ENCODE measurements at places on chromosomes 2 and 18.
A peak's percentile ranks its signal among the peaks of the same experiment; 100 is the strongest.

GRCh38 chr18:21672521-21673267 is 31.9 kb downstream of the ABHD3 start:
- DNase-seq = no peak

GRCh38 chr18:63339920-63340484 is 20.4 kb upstream of the BCL2 start:
- peak; percentile 18 for DNase-seq

GRCh38 chr2:133953524-133953923 is 300.3 kb upstream of the MGAT5 start:
- DNase-seq = no peak

GRCh38 chr18:49230326-49230725 is 230.1 kb downstream of the DYM start:
- no peak for DNase-seq

DNA sequence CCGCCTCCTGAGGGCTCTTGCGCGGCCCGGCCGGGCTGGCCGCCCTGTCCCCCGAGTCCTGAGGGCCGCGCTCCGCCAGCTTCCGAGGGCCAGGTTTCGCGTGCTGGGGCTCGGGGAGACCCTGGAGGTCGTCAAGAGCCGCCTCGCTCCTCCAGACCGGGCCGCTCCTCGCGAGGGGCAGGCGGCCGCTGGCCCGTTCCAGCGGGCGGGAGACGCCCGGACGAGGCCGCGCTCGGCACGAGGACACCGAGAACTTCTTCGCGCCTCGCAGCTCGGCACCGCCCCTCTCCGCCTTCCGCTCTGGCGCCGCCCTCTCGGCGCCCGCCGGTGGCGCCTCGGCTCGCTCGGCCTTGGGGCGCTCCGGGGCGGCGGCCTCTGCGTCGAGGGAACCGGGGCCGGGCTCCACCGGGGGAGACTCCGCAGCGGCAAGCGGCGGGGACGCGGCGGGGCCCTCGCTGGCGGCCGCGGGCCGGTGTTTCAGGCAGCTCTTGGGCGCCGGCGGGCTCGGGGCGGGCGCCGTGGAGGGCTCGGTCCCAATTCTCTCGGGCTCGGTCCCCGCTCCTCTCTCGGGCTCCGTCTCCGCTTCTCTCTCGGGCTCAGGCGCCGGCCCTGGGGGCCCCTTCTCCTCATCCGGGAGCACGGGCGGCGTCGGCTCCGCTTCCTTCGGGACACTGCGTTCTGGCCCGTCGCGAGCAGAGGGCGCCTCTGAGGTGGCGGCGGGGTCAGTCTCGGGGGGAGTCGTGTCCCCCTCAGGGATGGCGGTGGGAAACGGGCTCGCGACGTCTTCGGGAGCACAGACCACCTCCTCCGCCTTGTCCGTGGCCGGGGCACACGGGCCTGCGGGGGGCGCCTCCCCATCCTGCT is 91.6 kb upstream of the MGAT4A start:
- DNase-seq = no peak

GRCh38 chr2:16055848-16056580 is 115.7 kb downstream of the MYCN start:
- no peak for DNase-seq

- DNase-seq = no peak
Measured at GRCh38 chr2:203407496-203407895, 79.3 kb downstream of the ABI2 start.

GRCh38 chr18:45110577-45111501 is 430.2 kb downstream of the SETBP1 start:
- DNase-seq = no peak

GRCh38 chr2:107694667-107695066 is 132.0 kb upstream of the RGPD4 start:
- DNase-seq = no peak

- DNase-seq = no peak
Measured at GRCh38 chr2:10404324-10405143, 43.6 kb downstream of the ODC1 start.

DNA sequence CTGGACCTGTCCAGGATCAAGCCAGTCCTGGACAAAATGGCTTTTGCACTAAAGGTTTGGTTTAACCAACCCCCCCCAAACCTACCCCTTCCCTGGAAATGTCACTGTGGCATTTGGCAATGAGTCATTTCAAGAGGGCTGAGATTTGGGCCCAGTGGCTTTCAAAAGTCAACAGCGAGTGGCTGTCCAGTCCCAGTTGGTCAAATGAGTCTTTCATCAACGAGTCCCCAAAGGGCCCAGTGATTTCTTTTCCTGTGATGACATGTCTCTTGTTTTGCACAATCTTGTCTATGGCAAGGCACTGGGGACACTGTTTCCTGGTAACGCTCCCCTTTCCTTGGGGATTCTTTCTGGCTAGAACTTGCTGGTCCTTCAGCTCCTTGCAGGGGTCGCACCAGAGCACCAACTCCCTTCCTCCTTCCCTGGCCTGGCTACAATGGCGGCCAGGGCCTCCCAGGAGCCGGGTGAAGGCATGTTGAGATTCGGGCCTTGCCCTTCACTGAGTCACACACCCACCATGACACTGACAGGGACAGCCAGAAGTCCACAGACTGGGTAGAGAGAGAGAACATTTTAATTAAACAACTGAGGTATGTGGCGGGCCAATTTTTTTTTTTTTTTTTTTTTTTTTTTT is 87.2 kb downstream of the SMAD7 start:
- no peak for DNase-seq

- DNase-seq = no peak
Measured at GRCh38 chr2:74332550-74333174, 10.6 kb downstream of the SLC4A5 start.

- no peak for DNase-seq
Measured at GRCh38 chr2:63078852-63079606, 28.4 kb downstream of the OTX1 start.

DNA sequence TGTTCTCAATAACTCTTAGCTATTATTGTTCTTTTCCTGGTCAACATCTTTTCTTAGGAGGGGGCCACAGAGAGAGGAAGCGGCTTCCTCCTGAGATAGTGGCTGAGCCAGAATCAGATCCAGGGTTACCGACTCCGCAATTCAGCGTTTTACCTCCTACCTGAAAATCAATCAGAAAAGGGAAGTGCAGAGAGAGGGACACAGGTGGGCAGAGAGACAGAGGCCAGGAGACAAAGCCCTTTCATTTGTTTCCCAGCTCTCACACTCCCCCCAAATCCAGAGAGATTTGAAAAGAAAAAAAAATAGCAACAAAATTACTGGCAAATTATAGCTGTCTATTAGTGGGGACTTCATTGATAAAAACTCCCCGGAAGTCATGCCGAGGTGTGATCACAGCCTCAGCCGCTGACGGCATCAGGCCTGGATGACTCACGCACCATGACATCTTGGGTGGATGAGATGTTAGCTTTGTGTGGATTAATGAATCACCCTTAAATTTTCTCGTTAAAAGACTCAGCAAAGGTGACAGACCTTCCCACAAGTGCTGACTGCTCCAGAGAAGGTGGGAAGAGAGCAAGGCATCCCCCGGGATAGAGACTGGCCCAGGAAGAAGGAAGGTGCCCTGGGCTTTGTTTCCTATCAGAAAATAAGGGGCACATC is 120.7 kb downstream of the LOXHD1 start:
- no peak for DNase-seq

DNA sequence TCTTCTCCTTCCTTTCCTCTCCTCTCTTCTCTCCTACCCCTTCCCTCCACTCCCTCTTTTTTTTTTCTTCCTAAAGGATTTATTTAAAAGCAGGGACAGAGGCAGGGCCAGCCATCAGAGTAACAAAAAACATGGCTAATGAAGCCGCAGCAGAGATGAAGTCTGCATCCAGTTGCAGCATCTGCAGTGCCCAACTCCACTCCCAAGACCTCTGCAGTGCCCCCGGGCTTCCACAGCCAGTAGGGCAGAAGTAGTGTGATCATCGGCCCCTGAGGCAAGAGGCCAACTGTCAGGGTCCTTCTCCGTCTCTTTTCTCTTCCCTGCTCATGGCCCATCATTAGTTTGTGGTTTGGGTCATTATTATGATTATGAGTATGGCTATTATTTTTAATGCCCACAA is 4.2 kb upstream of the EGR4 start:
- no peak for DNase-seq

- no peak for DNase-seq
Measured at GRCh38 chr2:100235098-100235497, 87.2 kb downstream of the LONRF2 start.

- no peak for DNase-seq
Measured at GRCh38 chr2:1723397-1724042, 20.8 kb downstream of the PXDN start.

GRCh38 chr18:34528177-34528576 is 181.9 kb upstream of the DTNA start:
- no peak for DNase-seq

DNA sequence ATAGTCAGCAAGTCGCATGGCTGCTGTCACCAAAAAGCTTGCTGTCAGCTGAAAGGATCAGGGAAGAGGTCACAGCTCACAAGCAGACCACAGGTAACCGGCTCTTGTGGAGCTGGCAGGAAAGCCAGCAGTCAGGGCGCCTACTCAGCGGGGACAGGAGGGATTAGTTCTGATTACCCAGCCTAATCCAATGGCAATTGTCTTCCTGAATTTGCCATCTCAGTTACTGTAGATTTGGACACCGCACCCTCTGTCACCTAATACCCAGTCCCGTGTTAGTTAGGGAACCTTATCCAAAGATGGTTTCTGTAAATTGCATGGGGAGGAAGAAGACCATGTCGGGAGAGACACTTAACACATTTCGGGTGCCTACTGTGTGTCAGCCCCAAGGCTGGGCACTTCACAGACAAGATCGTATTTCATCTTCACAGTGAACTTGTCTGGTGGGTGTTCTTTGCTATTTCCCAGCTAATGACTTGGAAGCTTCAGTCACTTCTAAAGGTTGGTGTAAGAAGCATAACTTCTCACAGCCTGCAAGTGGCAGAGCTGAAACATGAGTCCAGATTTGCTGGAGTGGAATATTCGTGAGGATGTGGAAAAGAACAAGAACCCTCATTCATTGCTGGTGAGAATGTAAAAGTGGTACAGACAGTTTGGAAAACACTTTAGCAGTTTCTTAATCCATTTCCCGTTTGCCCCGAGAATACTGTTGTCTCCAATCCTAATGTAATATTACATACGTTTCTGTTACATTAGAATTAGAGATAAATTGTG is 9.9 kb downstream of the ALPK2 start:
- no peak for DNase-seq

GRCh38 chr2:36556842-36557241 is 41.1 kb downstream of the FEZ2 start:
- no peak for DNase-seq

DNA sequence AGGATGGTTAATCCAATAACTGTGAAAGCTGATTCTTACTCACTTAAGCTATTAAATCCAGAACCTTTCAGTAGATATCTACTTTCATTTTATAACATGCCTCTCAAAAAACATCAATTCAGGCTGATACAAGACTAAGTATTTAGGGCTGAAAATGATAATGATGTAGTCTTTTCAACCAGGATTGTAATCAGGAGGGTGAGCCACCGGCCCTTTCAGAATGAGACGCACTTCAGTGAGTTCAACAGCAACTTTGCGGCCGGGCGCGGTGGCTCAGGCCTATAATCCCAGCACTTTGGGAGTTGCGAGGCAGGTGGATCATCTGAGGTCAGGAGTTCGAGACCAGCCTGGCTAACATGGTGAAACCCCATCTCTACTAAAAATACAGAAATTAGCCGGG is 30.4 kb downstream of the RBMS1 start:
- no peak for DNase-seq

GRCh38 chr2:222352981-222353380 is 54.2 kb upstream of the PAX3 start:
- DNase-seq = no peak

- DNase-seq = no peak
Measured at GRCh38 chr18:28175150-28175929, 1.6 kb downstream of the CDH2 start.

GRCh38 chr2:47785986-47786385 is 3.0 kb downstream of the MSH6 start:
- no peak for DNase-seq

All from NCI-H1105 treated with DMSO at 0.1 percent for 48 hours (cell line).